Thymus (tissue), 14 donors: ENCODE measurements at places on chromosomes 7 and 10. TPM values are rescaled to one million over a fixed set of nuclear protein-coding genes. Genes with fewer than 3 reads are reported as not detected.
A peak's percentile ranks its signal among the peaks of the same experiment; 100 is the strongest.

The SPDYE2B gene
- not detected for total RNA-seq

The CDHR3 gene
- 2.2 TPM for total RNA-seq

GRCh38 chr7:1898628-1899185, 228.6 kb downstream of the ELFN1 start:
- no peak overlapping the region for H3K27ac ChIP-seq
- no peak for DNase-seq
- peaks cover 33% of the 10 kb centered on the region for H3K36me3 ChIP-seq
- no peaks in the 10 kb centered on the region for H3K4me1 ChIP-seq

GRCh38 chr10:132892004-132892403, 50.4 kb downstream of the CFAP46 start:
- H3K27ac ChIP-seq, result no peak overlapping the region
- H3K4me3 ChIP-seq, result no peak overlapping the region
- no peaks in the 10 kb centered on the region for H3K36me3 ChIP-seq
- DNase-seq, result no peak
- H3K4me1 ChIP-seq, result no peaks in the 10 kb centered on the region

- H3K4me1 ChIP-seq, result no peaks in the 10 kb centered on the region
- H3K27ac ChIP-seq, result no peak overlapping the region
- no peaks in the 10 kb centered on the region for H3K36me3 ChIP-seq
- no peak for DNase-seq
Observed at GRCh38 chr7:105911961-105912575, 35.7 kb upstream of the ATXN7L1 start.

GRCh38 chr10:87865241-87865881, 1.9 kb downstream of the PTEN start:
- H3K4me1 ChIP-seq, result peaks cover 19% of the 10 kb centered on the region
- peaks cover 4% of the 10 kb centered on the region for H3K36me3 ChIP-seq
- no peaks in the 10 kb centered on the region for H3K27me3 ChIP-seq
- peak; percentile 27 for DNase-seq

DNA sequence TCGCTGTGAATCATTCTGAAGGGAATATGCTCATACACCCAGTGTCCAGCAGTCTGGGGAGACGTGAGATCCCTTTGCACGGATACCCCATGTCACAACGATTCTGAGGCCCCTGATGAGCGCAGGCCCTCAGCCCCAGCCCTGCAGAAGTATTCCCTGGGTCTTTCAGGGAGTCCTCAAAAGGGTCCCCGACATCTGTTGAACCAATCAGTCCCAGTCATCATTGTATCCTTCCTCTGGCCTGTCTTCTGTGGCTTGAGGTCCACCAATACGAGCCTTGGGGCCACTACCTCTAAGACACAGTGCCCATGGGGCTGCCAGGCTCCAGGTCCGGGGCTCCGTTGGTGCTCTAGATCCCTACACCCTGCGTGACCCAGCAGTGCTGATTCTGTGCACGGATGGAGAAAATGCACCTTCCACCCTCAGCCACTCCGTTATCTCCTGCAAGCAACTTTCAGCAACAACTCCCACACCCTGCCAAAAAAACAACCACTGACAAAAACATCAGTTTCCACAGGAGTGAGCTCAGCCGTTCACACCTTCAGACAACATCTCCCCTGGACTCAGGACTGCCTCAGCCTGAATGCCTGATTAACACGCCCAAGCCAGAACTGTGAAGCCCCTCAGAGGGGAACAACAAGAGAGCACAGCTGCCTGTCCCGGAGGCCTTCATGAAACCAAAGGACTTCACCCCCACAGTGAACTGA, 46.9 kb upstream of the KDM7A start:
- DNase-seq, result no peak
- H3K27me3 ChIP-seq, result no peaks in the 10 kb centered on the region
- H3K36me3 ChIP-seq, result no peaks in the 10 kb centered on the region
- H3K4me3 ChIP-seq, result no peak overlapping the region
- H3K27ac ChIP-seq, result no peak overlapping the region

The ANKRD2 gene
- 0.05 TPM for total RNA-seq

- H3K27me3 ChIP-seq, result peaks cover 18% of the 10 kb centered on the region
- H3K27ac ChIP-seq, result no peak overlapping the region
- H3K36me3 ChIP-seq, result no peaks in the 10 kb centered on the region
- no peak for DNase-seq
Observed at GRCh38 chr7:152925412-152926147, 166.0 kb downstream of the ACTR3B start.

The PRLHR gene
- 0.05 TPM for total RNA-seq

GRCh38 chr7:95001815-95002561, 94.6 kb downstream of the PPP1R9A start:
- DNase-seq, result no peak
- H3K4me3 ChIP-seq, result no peak overlapping the region
- no peak overlapping the region for H3K27ac ChIP-seq
- H3K27me3 ChIP-seq, result no peaks in the 10 kb centered on the region

The TEX47 gene
- total RNA-seq, result not detected

GRCh38 chr10:5117026-5117425, 22.8 kb downstream of the AKR1C3 start:
- H3K27ac ChIP-seq, result no peak overlapping the region
- no peaks in the 10 kb centered on the region for H3K36me3 ChIP-seq
- H3K4me3 ChIP-seq, result no peak overlapping the region
- no peaks in the 10 kb centered on the region for H3K4me1 ChIP-seq
- no peak for DNase-seq

The APBB1IP gene
- total RNA-seq, result 46.2 TPM

DNA sequence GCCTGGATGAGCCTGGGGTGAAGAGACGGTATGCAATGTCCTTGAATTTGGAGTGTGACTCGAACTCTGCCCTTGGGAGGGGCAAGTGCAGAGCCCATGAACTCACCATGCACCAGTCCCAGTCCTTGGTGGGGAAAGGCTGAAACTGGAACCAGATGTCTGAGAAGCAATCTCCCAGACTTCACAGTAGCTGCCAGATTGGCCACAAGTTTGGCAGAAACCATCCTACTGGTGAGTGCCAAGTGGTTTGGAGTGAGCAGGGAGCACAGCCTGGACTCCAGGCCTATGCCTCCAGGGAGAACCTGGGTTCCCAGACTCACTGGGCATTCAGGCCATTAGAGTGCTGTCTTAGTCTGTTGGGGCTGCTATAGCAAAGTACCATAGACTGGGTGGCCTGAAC, 99.6 kb upstream of the LYZL1 start:
- no peak for DNase-seq
- no peak overlapping the region for H3K4me3 ChIP-seq
- H3K27ac ChIP-seq, result no peak overlapping the region
- no peaks in the 10 kb centered on the region for H3K4me1 ChIP-seq
- H3K36me3 ChIP-seq, result no peaks in the 10 kb centered on the region

- no peaks in the 10 kb centered on the region for H3K4me1 ChIP-seq
- no peaks in the 10 kb centered on the region for H3K36me3 ChIP-seq
- no peaks in the 10 kb centered on the region for H3K27me3 ChIP-seq
Observed at GRCh38 chr7:94177441-94177840, 173.3 kb upstream of the BET1 start.

GRCh38 chr7:94556028-94556427, 46.4 kb downstream of the CASD1 start:
- H3K4me1 ChIP-seq, result no peaks in the 10 kb centered on the region
- no peaks in the 10 kb centered on the region for H3K27me3 ChIP-seq
- H3K36me3 ChIP-seq, result peaks cover 19% of the 10 kb centered on the region
- no peak for DNase-seq

DNA sequence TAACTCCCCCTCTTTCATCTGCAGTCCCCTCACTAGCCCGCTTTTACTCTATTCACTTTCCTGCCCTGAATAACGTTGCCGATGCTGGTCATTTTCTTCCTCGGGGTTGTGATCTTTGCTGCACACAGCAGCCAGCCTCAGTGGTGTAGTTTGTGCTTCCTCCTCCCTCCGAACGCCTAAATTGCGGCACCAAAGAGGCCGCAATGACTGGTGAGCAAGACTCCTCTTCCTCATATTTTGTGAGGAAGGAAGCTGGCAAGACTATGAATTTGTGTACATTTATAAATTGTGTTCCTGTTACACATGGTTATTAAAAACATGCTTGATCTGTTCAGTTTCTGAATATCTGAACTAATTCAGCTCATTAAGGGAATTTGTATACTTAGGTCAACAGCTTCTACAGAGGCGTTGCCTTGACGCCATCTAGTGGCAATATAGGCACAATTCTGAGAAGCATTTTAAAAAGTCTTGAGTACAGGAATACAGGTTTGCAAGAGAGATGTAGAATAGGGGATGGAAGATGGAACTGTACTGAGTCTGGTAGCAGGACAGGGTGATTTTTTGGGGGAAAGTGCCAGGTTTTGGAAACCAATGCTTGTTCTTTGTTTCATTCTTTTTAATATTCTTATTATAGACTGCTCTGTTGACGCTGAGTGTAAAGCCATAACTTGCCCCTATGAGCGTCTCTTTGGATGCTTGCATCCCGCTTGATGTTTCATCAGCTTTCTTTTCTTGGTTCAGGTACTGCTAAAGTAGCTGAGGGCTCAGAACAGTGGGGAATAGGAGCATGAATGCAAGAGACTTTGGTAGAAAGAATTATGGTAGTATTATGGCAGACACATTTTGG, 4.1 kb upstream of the TAS2R5 start:
- H3K27ac ChIP-seq, result no peak overlapping the region
- H3K4me3 ChIP-seq, result no peak overlapping the region
- no peaks in the 10 kb centered on the region for H3K27me3 ChIP-seq
- H3K36me3 ChIP-seq, result peaks cover 19% of the 10 kb centered on the region
- DNase-seq, result peak; percentile 49

The TMEM236 gene
- total RNA-seq, result 0.24 TPM

DNA sequence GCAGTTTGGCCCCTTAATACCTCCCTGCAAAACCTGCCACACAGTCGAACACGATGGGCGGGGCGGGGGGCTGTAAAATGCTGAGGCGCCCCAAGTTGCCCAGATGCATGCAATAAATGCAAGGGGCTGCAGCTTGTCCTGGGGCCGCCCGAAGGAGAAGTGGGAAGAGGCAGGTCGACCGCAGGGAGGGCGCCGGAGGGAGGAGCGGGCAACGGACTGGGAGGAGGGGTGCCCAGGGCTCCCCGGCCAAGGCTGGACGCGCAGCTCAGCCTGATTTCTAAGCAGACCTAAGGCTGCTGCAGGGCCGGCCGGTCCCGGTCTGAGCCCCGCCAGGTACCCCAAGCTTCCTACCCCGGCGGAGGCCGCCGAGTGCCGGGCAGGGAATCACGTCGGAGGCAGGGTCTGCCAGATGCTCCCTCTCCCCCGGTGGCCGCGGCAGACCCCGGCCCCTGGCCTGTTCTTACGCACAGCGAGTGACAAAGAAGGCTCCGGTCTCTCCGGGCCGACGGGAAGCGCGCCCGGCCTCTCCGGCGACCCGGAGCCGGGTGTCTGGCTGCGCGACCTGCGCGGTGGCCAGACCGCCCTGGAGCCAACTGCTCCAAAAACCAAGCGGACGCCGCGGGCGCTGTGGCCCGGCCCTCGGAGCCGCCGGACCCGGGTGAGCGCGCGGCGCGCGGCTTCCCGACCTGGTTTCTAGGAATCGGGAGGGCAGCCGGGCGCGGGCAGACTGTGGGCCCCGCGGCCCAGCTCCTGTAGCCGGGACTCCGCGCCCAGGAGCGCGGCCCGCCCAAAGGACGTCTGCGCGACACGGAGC, 744 bp upstream of the EBF3 start:
- peaks cover 94% of the 10 kb centered on the region for H3K27me3 ChIP-seq
- H3K4me1 ChIP-seq, result peaks cover 14% of the 10 kb centered on the region
- peak overlapping the region; percentile 13 for H3K4me3 ChIP-seq
- H3K27ac ChIP-seq, result no peak overlapping the region
- H3K36me3 ChIP-seq, result no peaks in the 10 kb centered on the region

The CD36 gene
- total RNA-seq, result 42.8 TPM

DNA sequence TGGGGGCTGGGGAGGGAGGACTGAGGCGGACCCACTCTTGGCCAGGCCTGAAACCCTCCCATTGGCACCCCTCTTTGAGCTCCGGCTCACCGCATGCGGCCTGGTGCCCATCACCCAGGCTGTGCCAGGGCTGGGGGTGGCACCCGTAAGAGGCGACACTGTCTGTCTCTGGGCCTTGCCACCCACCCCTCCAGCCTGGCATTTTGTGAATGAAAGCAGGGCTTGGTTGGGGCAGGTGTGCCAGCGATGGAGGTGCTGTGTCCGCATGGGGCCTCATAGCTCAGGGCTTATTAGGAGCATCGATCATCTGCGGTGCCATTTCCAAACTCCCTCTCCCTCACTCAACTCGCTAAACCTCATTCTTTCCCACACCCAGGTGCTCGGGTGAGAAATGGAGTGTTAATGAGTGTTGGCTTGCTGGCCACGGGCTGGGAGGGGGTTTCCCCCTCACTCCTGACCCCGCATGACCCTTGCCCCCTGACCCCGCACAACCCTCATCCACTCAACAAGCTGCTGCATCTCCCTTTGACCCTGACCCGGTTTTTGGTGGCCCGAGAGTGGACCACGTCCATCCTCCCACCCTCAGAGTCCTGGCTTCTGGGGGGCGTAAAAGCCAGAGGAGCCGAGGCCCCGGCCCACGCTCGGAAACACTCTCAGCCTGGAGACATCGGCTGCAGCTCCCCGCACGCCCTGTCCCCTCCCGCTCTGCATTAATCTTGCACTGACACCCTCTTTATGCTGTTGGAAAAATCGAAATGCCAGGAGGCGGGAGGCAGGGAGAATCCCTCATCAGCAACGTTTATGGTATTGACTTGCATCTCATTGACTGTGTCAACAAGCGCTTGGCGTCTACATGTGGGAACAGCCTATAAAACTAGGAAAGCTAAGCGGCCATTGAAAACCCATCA, 161.2 kb downstream of the DNAJB6 start:
- H3K27me3 ChIP-seq, result no peaks in the 10 kb centered on the region
- peaks cover 8% of the 10 kb centered on the region for H3K4me1 ChIP-seq
- no peaks in the 10 kb centered on the region for H3K36me3 ChIP-seq
- H3K27ac ChIP-seq, result no peak overlapping the region
- no peak for DNase-seq

The SYT15 gene
- total RNA-seq, result 0.80 TPM

- no peak for DNase-seq
- peaks cover under 1% of the 10 kb centered on the region for H3K27me3 ChIP-seq
- no peaks in the 10 kb centered on the region for H3K36me3 ChIP-seq
- H3K4me1 ChIP-seq, result no peaks in the 10 kb centered on the region
- no peak overlapping the region for H3K27ac ChIP-seq
Observed at GRCh38 chr7:95921543-95921942, 149.2 kb downstream of the DYNC1I1 start.

The DKK1 gene
- 0.24 TPM for total RNA-seq

DNA sequence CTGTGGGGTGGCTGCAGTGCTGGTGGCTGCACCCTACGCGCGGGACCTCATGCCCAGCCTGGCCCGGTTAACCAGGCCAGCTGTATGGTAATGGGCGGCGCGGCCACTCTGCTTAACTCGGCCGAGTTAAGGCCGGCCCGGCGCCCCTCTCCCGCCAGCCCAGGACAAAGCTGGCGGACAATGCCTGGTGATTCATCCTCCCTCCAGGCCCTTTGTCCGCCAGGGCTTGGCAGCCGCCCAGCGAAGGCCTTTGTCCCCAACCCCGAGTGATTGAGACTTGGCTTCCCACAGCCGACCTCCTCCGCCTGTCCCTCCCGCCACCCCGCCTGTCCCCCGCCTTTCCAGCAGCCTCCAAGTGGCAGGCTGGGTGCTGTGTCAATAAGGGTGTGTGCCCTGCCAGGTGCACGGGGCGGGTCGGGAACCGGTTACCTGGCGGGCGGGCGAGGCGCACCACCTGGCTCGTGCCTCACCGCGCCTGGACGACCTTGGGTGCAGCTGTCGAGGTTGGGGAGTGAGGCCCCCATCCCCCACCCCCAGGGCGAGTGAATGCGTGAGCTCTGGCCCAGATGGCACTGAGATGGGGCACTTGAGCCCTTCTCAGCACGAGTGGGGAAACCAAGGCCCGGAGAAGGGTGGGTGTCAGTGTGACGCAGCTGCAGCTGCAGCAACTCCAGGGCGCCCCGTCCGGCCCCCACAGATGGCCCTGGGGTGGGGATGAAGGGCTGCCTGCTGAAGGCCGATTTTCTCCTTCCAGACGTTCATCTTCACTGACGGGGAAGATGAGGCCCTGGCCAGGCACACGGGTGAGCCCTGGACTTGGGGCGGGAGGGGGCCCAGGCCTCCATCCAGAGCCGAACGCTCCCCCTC, 4.6 kb downstream of the LFNG start:
- H3K27me3 ChIP-seq, result peaks cover 54% of the 10 kb centered on the region
- no peak overlapping the region for H3K27ac ChIP-seq
